ENCODE measurements at places on chromosomes 11 and 22.

GRCh38 chr22:23122992-23123803 is 18.6 kb downstream of the RSPH14 start:
- no peak for DNase-seq

DNA sequence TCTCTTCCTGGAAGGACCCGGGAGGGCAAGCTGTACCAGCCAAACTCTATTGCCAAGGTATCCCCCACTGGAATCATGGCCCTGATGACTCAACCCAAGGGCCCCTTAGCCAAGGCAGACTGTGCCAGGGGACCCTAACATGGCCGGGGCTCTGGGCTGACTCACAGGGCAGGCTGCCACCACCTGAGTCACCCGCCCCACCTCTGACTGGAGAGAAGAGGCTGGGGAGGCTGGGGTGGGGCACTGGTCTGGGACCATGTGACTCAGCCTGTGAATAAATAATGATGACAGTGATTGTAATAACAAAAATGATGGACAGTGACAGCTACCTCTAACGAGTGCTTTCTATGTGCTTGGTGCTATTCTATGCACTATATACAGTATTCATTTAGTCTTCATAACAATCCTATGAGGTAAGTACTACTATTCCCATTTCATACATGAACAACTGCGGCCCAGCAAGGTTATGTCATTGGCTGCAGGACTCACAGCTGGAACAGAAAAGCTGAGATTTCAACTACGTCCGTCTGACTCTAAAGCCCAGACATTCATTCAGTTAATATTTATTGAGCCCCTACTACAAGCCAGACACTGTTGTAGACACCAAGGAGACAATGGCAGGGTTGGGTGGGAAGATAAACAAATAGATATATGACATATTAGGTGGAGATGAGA is 84.2 kb downstream of the FBXO7 start:
- no peak for DNase-seq

DNA sequence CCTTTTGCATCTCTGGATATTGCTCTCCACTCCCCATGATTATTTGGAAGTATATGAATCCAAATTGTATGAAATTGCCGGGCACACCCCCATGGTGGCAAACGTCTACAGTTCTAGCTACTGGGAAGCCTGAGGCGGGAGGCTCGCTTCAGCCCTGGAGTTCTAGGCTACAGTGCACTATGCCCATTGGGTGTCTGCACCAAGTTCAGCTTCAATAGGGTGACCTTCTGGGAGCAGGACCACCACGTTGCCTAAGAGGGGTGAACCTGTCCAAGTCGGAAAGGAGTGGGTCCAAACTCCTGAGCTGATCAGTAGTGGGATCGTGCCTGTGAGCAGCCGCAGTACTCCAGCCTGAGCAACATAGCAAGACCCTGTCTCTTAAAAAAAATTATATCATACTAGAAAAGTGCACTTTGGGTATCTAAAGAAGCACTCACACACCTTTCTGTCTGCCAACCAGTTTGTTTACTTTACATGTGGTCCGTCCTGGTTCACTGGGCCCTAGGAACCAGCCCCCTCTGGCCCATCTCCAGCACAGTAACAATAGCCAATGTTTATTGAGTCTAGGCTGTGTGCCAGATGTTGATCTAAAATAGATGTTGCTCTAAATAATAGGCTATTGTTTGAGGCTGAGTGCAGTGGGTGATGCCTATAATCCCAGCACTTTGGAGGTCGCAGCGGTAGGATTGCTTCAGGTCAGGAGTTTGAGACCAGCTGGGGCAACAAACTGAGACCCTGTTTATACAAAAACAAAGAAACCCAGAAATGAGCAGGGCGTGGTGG is 16.4 kb upstream of the KAT5 start:
- peak; percentile 38 for DNase-seq

DNA sequence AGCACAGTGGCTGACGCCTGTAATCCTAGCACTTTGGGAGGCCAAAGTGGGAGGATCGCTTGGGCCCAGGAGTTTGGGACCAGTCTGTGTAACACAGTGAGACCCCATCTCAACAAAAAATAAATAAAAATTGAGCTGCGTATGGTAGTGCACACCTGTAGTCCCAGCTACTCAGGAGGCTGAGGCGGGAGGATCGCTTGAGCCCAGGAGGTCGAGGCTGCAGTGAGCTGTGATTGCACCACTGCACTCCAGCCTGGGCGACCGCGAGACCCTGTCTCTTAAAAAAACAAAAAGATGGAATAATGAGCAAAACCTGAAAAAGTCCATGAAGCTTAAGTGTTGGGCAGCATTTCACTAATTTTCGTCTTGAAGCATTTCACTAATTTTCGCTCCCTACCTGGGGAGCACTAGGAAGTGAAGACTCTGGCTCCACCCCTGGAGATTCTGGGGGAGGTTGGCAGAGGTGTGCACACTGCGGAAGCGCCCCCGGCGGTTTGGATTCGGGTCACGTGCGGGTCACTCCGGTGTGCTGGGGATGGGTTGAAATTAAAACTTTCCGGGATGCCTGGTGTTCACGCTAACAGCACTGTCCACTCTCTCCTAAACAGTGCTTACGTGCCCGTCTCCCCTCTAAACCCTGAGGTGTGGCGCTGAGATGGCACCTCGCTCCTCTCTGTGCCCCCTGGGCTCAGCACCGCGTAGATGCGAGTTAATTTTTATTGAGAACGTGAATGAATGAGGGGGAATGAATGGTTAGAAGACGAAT is 906 bp upstream of the NAA40 start:
- DNase-seq, result no peak

- no peak for DNase-seq
These were observed 102.1 kb downstream of the NECTIN1 start for GRCh38 chr11:119626871-119627270.

DNA sequence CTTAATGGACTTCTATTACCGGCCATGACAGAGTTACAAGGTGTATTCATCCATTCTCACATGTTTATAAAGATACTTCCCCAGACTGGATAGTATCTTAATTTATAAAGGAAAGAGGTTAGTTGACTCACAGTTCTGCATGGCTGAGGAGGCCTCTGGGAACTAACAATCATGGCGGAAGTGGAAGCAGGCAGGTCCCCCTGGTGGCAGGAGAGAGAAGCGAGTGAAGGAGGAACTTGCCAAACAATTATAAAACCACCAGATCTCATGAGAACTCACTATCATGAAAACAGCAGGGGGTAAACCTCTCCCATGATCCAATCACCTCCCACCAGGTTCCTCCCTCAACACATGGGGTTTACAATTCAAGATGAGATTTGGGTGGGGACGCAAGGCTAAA is 170.0 kb upstream of the PDGFD start:
- DNase-seq, result no peak

- no peak for DNase-seq
These were observed 239.6 kb upstream of the MPPED2 start for GRCh38 chr11:30825723-30826122.

DNA sequence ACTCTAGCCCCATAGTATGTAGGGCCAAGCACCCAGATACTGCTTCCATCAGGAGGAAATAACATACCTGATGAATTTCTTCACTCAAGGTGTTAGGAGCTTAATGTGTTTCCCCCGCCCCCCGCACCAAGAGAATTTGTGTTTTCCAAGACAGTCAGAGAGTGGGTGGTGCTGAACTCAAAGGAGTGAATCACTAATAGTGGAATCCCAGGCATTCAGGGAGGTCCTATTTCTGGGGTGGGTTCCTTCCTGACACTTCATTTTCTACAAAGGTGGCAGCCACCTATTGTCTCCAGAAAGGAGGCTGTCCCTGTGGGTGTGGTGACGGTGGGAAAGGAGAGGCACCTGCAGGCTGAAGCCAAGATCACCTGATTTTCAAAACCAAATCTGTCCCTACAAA is 50.8 kb upstream of the ELF5 start:
- no peak for DNase-seq

DNA sequence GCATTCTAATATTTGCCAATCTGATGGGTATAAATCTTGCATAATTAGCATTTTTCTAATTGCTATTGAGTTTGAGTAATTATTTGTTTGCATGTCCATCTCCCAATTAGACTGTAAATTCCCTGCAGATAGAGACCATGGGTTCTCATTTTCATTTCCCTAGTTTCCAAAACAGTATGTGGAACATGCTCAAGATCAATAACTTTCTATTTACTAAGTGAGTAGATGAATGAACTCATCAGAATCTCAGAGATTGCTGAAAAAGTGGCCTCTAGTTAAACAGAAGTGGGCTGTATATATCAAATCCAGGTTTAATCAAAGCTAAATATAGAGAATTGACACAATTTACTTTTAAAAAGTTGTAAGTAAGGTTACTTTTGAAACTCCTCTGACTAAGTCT is 138.0 kb upstream of the PGR start:
- no peak for DNase-seq

- DNase-seq, result no peak
These were observed 11.2 kb downstream of the GAL start for GRCh38 chr11:68695531-68695930.

- no peak for DNase-seq
These were observed 18.9 kb upstream of the MOB2 start for GRCh38 chr11:1505480-1505879.

DNA sequence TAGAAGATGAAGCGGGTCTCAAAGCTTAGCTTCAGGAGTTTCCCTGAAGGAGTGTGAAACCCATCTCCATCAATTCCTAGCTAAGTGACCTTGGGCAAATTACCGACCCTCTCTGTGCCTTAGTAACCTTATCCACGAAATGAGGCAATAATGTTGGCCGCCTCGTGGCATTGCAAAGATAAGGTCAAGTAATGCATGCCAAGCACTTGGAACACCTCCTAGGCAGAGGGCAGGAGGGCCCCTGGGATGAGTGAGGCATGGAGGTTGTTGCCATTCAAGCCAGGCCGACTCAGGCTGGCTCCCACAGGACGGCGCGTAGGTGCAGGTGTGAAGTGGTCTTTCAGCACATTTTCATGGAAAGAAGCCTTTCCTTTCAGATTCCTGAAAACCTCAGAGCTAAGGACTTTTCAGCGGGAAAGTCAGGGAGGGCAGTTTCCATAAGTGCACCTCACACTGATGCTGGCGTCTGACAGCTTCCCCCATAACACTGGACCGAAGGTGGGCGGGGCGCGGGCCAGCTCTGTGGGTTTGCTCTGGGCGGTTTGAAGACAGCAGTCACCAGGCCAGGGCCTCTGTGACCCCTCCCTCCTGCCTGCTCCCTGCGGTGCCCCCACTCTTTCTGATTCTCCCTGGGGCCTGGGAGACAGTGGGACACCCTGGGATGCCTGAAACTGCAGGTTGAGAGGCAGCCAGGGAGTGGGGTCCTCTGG is 25.2 kb downstream of the RPS6KA4 start:
- DNase-seq, result no peak

GRCh38 chr22:45598596-45599217 is 72.9 kb upstream of the ATXN10 start:
- DNase-seq, result no peak

- DNase-seq, result no peak
These were observed 389.0 kb downstream of the TBC1D22A start for GRCh38 chr22:47151490-47151889.

DNA sequence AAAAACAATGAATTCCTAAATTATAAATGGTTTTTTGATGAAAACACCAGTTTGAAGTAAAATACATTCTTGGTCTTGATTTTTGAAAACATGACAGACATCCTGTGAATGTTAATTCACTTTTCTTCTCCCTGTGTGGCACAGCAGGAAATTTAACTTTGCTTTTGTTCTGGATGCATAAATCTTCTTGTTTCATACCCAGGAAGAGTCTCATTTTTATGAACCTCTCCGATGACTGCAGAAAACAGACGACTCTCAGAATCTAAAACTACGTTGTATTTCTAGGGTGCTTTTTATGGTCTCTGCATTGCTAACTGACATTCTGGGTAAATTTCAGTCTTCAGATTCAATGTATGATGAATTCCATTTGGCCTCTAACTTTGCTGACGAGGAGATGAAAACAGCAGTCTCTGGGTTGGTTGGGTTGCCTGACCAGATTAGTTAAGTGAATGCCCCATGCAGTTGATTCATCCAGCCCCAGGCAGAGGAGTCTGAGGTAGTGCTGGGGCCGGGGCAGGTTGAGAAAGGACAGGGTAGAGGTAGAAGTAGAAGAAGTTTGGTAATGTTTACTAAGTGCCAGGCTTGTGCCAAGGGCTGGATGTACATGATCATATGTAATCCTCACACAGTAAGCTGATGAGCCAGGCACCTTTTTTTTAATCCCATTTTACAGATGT is 20.1 kb downstream of the TCP11L1 start:
- DNase-seq, result no peak

DNA sequence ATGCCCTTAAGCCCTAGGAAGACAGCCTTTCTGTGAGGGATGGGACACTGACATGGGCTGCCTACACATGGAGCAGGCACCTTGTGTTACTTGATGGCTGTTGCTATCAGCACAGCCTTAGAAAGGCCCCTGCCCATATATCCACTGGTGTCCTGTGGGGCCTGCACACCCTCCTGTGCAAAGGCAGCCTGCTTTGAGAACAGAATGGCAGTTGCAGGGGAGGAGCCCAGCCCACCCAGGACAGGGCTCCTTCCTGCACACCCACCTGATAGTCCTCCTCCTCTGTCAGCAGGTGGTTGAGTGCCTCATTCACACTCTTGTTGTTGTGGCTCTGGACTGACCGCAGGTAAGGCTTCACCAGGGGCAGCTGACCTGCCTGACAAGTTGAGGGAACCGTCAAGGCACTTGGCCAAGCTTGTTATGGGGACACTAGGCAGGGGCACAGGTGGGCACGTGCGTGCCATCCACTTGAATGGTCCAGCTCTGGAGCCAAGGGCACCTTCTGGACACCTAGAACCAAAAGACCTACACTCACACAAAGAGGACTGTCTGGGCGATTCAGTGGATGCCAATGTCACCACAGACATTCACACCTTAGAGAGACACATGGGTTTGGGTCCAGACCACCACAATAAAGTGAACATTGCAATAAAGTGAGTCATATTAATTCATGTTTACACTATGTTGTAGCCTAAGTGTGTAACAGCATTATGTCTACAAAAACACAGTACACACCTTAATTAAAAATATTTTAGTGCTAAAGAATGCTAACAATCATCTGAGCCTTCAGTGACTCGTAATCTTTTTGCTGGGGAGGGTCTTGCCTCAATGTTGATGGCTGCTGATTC is 9.4 kb upstream of the SLC25A1 start:
- DNase-seq, result no peak

DNA sequence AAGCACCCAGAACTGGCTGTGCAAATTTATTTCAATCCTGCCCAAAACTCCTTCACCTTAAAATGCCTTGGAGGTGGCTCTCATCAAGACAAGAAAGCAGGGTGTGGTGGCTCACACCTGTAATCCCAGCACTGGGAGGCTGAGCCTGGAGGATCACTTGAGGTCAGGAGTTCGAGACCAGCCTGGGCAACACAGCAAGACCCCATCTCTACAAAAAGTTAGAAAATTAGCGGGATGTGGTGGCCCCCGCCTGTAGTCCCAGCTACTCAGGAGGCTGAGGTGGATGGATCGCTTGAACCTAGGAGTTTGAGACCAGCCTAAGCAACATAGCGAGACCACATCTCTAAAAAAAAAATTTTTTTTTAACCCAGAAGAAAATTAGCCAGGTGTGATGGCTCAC is 689 bp upstream of the RAB39A start:
- DNase-seq, result no peak

- no peak for DNase-seq
These were observed 48.0 kb downstream of the ME3 start for GRCh38 chr11:86624366-86624765.

All from NCI-H1048 (cell line).